H1 (cell line): ENCODE measurements at places on chromosomes 2 and 18.
A peak's percentile ranks its signal among the peaks of the same experiment; 100 is the strongest.

DNA sequence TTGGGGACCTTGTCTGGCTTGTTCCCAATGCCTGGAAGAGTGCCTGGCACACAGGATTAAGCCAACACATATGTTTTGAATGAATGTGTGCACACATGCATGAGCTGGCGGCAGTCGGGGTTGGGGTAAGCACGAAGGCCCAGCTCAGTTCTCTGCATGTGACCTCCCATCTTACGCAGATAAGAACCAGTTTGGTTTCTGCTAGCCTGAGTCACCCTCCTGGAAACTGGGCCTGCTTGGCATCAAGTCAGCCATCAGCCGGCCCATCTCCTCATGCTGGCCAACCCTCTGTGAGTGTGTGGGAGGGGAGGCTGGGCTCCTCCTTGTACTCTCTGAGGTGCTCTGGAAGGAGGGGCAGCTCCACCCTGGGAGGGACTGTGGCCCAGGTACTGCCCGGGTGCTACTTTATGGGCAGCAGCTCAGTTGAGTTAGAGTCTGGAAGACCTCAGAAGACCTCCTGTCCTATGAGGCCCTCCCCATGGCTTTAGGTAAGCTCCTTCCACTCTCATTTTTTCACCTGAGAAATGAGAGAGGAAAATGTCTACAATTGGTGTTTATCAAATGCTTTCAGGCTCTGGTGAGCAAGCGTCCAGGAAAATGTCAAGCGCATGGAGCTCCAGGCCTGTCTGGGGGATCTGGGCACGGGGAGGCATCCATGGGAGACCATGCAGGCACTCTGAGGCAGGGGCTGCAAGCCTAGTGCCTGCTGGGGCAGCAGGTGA is 9.7 kb upstream of the IL1RN start:
- DNase-seq, result peak; percentile 30

DNA sequence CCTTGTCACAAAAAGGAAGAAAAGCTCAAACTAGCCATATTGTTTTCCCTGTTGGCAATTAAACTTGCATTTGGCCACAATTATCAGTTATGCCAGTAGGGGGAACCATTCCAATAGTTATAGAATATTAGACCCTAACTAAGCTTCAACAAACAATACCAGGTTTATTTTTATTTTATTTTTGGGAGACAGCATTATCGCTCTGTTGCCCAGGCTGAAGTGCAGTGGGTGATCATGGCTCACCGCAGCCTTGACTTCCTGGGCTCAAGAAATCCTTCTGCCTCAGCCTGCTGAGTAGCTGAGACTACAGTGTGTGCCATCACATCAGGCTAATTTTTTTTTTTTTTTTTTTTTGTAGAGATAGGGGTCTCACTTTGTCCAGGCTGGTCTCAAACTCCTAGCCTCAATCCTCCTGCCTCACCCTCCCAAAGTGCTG is 102.1 kb downstream of the ATAD2B start:
- no peak for DNase-seq

DNA sequence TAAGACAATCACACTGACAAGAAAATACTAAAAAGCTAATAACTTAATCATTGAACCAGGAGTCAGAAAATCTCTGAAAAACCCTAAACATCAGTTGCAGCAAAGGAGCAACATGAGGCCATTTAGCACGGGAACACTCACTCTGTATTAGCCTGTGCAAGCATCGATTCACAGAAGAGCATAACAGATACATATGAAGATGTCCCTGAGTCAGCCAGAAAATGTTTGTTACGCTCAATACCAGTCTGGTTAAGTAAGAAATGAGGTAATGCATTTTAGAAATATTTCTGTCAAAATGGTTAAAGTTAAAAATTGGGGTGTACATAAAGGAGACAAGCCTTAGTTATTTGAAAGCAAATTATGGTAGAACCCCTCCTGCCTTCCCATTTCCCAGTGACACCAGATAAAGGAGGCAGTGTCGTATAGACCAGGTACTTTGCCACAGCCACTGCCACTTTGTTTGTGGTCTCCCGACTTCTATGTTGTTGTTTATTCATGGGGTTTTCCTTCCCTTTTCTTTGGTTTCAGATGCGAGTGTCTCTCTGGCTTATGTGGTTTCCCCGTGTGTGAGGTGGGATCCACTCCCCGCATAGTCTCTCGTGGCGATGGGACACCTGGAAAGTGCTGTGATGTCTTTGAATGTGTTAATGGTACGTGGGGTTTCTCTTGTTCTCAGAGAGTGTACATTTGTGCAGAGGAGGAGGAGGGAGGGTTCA is 108.6 kb downstream of the CRIM1 start:
- DNase-seq, result no peak

- no peak for DNase-seq
These were observed 49.8 kb downstream of the TFPI start for GRCh38 chr2:187504312-187504921.

- DNase-seq, result no peak
These were observed 150.6 kb downstream of the RTN4 start for GRCh38 chr2:54899576-54900200.

GRCh38 chr2:109059474-109060165 is 69.4 kb upstream of the SH3RF3 start:
- no peak for DNase-seq

GRCh38 chr2:234288974-234289455 is 207.9 kb downstream of the ARL4C start:
- peak; percentile 41 for DNase-seq

- no peak for DNase-seq
These were observed 618.1 kb upstream of the FSHR start for GRCh38 chr2:49772299-49772970.

GRCh38 chr2:19843992-19844515 is 57.7 kb downstream of the TTC32 start:
- no peak for DNase-seq

DNA sequence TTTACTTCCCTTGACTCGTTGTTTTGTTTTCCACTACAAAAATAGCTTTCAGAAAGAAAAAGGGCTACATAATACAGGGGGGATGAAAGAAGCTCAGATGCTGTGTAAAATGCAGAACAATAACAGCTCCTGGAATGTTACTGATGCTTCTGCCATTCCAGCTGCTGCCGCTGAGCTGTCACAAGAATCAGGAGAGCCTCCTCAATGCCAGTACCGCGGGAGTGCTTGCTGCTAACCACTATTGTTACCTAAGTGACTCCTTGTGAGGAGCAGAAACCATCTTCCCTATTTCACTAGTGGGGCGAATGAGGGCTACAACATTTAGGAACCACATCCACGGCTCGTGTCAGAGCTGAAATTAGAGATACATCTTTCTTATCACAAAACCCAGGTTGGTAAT is 384.8 kb downstream of the GALR1 start:
- DNase-seq, result no peak

DNA sequence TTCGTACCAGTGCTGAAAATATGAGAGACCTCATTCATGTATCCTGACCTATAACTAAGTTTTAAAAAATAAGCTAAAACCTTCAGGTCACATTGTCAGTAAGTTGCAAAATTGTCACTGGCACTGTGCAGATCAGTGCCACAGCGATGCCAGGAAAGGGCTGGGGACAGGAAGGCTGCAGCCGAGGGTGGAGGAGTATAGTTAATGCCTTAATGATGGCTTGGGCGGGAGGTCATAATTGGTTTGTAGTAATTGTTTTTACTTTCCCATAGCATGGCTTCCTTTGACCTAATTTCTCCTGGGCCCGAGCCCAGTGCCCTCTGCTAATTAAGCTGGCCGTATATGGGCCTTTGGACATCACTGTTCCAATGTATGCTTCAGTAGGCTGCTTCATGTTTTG is 47.2 kb upstream of the RAB12 start:
- DNase-seq, result no peak
